ENCODE measurements at places on chromosomes 7 and 10. TPM values are rescaled to one million over a fixed set of nuclear protein-coding genes. Genes with fewer than 3 reads are reported as not detected.

The MUC12 gene
- total RNA-seq: not detected

GRCh38 chr10:5400468-5401240, 4.0 kb downstream of the TUBAL3 start:
- no peaks in the 10 kb centered on the region for H3K36me3 ChIP-seq
- H3K4me1 ChIP-seq: no peaks in the 10 kb centered on the region
- DNase-seq: no peak
- no peak overlapping the region for H3K4me3 ChIP-seq

DNA sequence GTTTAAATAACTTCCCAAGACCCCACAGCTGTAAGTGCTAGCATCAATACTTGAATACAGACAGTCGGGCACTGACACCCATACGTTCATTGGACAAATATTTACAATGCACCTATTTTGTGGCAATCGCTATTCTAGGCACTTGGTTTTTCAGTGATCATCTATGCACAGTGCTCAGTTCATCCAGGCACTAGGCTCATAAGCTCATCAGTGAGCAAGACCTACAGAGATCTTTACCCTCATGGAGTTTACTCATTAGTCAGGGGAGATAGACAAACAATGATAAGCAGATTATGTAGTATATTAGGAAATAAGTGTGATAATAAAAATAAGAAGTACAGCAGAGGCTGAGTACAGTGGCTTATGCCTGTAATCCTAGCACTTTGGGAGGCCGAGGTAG, 7.6 kb upstream of the DHTKD1 start:
- H3K4me3 ChIP-seq: no peak overlapping the region
- H3K27me3 ChIP-seq: no peaks in the 10 kb centered on the region
- no peak for DNase-seq
- H3K27ac ChIP-seq: no peak overlapping the region

DNA sequence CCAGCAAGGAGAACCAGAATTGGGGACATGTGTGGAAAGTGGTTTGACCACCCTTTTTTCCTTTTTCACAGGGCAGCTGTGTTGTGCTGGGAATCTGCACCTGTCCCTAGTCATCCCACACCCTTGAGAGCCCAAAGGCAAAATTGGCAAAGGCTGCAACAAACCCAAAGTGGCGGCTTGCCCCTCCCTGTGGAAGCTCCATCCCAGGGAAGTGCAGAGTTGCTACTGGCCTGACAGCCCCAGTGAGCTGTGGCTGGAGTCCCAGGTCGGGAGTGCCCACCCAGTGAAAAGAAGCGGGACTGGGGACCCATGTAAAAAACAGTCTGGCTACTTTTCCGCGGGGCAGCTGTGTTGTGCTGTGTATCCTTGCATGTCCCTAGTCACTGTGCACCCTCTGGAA, 109.1 kb upstream of the GRM3 start:
- H3K36me3 ChIP-seq: no peaks in the 10 kb centered on the region
- no peak for DNase-seq
- H3K4me1 ChIP-seq: no peaks in the 10 kb centered on the region
- H3K27ac ChIP-seq: no peak overlapping the region

DNA sequence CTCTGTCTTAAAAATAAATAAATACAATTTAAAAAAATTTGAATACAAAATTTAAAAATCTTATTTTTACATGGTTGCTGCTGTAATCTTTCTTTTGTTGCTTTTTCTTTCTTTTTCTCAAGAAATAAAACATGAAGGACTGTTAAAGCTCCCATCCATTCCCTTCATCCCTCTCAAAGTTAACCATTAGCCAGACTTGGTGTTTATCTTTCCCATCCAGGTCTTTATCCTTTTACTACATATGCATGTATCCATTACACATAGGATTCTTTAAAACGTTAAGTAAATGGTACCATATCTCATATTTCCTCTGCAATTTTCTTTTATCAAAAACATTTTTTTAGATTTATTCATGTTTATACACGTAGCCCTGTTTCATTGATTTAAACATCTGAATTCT, 70.1 kb downstream of the CREB3L2 start:
- H3K4me3 ChIP-seq: no peak overlapping the region
- no peaks in the 10 kb centered on the region for H3K27me3 ChIP-seq
- peaks cover 41% of the 10 kb centered on the region for H3K4me1 ChIP-seq
- no peak overlapping the region for H3K27ac ChIP-seq

DNA sequence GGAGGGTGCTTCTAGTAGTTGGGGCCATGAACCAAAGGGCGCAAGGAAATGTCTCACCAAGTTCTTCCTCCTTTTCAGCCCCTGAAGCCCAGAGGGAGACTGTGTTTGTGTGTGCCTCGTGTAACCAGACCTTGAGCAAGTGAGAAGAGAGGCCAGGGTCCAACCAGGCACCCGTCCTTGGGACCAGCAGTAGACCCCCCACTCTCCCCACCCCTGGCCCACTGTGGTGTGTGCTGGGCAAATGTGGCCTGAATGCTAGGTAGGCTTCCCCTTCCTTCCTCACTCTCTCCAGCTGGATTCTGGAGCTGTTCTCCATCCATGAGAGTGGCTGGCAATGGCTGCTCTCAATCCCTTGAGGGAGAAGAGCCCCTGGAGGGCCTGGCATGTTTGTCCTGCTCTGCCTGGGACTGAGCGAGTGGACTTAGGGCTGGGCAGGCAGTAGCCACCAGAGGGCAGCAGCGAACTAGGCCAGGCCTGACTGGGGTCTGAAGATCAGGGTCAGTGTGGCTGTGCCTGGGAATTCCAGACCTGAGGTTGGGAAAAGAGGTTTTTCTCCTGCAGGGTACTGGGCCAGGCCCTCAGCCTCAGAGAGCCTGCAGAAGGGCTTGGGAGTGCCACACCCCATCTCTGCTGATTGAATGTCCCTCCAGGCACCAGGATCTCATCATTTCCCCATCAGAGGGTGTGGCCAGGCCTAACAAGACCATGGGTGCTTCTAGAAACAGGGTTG, 12.5 kb downstream of the SFRP5 start:
- peaks cover 13% of the 10 kb centered on the region for H3K4me1 ChIP-seq
- H3K27ac ChIP-seq: no peak overlapping the region
- no peak overlapping the region for H3K4me3 ChIP-seq
- H3K27me3 ChIP-seq: no peaks in the 10 kb centered on the region
- H3K36me3 ChIP-seq: no peaks in the 10 kb centered on the region
